Anterior cingulate cortex (tissue), 58 donors: ENCODE measurements at places on chromosomes 5 and 9.

DNA sequence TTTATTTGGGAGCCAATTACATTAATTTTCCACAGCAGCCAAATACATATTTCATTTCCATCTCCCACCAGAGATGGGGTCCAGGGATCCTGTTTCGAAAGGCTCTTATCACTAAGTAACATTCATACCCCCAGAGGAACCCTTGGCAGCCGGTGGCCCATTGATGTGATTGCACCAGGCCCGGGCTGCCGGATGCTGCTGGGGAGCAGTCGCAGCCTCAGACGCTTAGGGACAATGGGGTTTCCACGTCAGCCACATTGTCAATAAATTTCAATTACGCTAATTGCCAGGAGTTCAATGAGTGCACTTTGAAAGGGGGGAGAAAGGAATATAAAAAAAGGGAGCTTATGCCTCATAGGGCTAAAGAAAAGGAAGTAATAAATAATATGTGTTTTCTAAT, 478.8 kb upstream of the ADAMTS16 start:
- DNase-seq: no peak

DNA sequence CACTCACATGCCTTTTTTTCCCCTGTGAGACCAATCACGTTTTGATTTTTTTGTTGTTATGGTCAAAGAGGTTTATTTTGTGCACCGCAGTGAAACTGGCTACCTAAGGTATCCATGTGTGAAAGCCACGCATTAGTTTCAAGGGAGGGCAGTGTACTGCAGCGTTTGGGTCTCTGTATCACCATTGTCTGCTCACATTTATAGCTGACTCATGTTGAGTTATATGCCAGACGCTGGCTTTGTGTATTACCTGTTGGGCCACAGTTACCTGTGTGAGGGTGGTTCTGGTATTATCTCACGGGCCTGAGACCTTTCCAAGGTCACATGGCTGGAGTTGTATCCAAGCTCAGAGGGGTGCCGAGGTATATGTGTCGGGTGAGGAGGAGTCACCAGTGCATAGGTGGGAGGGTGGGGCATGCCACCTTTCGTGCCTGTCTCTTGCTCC, 75.8 kb downstream of the ARHGAP26 start:
- DNase-seq: no peak

DNA sequence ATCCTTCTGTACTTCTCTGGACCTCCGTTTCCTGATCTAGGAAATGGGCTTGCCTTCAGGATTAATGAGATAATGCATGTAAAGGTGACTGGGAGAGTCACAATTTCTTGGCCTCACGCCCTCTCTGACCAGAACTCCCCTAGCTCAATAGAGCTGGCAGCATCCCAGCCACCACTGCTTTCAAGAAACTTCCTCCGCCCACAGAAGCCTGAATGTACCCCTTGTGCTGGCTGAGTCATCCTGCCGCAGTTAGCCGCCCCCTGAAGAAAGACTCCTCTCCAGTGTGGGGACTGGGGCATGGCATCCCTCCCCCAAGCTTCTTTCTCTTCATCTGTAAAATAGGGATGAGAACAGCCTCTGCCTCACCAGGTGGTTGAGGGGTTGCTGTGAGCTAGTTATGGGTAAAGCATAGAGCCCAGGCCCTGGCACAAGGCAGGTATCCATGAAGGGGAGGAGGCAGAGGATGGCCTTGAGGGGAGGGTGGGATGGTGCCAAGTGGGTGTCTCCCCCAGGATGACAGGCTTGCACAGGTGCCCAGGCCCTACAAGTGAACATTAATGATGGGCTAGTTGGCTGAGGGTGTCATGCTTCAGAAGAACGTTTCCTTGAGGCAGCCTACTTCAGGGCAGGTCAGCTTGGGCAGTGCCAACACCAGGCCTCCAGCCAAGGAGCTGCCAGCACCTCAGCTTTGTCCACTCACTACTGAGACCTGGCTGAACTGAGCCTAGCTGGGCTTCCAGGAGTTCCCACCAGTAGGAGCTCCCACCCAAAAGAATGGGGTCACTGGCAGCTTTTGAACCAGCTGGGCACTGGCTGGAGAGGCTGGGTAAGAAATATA, 3.4 kb downstream of the PDLIM4 start:
- peak; percentile 33 for DNase-seq

DNA sequence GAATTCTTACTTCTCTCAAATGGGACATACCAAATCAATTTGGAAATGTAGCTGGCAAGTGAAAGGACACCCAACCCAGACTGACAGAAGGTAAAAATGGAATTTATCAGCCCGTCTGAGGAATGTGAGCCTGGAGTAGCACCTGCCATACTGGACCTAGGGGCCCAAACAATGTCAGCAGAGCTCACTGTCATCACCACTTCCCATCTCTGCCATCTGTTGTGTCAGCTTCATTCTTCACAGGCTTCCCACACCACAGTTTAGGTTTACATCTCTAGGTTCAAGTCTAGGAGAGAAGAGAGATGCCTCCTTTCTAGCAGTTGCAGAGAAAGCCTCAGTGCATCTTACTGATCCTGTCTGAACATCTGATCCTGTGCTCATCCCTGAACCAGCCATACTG, 222.4 kb downstream of the DOCK8 start:
- DNase-seq: no peak

DNA sequence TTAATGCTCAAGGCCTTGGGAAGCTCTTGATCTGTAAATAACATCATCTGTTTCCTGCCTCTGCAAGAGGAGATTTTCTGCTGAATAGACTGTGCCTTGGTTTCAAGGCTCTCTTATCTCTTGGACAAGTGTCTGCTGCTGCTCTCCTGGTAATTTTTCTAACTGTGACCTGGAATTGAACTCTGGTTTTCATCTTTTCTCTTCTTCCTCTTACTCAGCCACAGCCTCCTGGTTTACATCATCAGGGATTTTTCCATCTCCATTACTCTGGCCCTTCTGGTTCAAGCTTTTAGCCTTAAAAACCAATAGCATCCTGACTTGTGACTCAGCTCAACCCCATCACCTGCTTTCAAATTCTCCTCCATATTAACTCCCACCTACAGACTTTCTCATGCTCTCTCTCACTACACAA, 49.6 kb upstream of the ITGA1 start:
- DNase-seq: no peak

DNA sequence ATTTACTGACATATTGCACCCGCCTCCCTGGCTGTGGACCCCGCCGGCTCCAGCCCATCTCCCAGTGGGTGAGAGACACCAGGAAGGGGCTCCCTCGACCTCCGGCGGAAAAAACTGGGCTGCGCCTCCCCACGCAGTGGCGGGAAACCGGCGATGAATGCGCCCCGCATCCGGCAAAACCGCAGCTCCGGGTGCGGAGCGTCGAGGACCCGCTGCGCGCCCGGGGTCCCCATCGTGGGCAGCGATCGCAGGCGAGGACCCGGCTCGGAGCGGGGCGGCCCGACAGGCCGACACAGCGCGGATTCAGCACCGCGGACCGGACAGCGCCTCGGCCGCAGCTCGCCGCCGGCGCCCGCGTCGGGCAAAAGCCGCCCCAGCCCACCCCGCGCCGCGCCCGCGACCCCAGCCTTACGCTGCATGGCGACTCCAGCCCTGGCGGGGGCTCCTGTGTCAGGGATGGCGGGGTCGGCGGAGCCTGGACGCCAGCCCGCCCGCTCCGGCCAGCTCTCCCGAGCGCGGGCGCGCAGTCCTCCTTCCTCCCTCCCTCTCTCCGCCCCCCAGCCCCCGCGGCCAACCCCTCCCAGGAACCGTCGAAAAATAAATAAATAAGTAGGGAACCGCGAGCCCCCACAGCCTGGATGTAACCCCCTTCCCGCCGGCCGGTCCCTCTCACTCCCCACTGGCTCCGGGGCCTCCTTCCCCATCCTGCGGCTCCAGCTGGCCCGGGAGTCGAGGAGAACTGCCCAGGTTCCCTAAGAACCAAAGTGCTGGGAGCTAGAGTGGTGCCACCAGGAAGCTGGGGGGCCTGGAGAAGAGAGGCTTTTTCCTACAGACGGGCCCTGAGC, 3.1 kb downstream of the LHX3 start:
- DNase-seq: no peak

- no peak for DNase-seq
These were observed 76.7 kb upstream of the IER5L start for GRCh38 chr9:129254566-129255287.

GRCh38 chr5:179840321-179840720, 18.3 kb downstream of the MRNIP start:
- no peak for DNase-seq

- no peak for DNase-seq
These were observed 27.6 kb downstream of the ACTL7A start for GRCh38 chr9:108889649-108890067.

DNA sequence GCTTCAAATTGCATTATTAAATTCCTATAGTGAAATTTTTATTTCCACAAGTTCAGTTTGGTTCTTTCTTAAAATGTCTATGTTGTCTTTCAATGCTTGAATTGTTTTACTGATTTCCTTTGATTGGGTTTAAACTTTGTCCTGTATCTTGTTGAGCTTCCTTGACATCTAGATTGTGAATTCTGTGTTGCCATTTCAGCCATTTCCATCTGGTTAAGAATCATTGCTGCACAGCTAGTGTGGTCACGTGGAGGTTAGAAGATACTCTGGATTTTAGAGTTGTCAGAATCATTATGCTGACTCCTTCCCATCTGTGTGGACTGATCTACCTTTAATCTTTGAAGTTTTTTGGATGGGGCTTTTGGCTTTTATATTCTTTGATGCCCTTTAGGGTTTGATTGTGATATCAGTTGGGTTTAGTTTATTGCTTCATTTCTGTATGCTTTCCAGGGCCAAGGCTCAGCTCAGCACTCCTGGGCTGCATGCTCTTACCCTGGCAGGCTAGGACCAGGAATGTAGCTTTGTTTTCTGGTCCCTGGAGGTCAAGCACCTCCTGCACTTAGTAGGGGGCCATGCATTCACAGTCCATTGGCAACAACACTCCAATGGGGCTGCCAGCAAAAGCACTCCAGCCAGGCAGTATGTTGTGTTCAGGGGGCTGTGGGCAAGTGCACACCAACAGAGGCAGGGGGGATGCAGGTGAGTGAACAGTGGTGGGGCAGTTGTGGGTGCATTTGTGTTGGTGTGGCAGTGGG, 141.4 kb downstream of the PRR16 start:
- DNase-seq: no peak

DNA sequence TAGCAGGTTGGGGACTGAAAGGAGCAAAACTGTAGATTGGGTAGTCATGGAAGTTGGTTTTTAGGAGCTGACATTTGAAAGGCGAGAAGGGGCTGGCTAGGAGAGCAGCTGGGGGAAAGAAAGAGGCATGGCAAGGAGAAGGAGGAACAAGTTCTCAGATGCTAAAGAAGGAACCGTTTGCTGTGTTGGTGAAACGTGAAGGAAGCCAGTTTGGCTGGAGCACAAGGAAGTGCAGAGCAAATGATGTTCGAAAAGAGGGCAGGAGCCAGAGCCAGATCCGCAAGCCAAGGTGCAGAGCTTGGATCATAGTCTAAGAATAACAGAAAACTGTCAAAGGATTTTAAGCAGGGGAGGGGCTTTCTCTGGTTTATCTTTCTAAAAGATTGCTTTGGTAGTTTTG, 276.6 kb downstream of the ASTN2 start:
- no peak for DNase-seq

DNA sequence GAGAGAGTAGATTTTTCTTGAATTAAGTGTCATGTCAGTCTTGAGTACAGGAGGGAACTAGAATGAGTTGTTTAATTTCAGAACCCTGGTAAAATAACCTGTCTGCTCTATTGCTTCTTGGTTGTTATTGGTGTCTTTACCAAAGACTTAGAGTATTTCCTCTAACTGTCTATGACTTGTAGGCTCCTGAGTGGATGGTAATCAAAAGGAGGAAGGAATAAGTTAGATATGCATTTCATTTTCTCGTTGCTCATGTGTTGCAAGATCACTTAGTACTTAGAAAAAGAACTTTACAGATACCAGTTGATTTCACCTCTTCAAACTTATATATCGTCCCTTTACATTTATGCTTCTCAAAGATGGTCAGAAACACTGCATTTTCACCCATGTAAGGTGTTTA, 31.1 kb downstream of the UHRF2 start:
- DNase-seq: no peak
